ENCODE measurements at places on chromosomes 3 and 15.
A peak's percentile ranks its signal among the peaks of the same experiment; 100 is the strongest.

DNA sequence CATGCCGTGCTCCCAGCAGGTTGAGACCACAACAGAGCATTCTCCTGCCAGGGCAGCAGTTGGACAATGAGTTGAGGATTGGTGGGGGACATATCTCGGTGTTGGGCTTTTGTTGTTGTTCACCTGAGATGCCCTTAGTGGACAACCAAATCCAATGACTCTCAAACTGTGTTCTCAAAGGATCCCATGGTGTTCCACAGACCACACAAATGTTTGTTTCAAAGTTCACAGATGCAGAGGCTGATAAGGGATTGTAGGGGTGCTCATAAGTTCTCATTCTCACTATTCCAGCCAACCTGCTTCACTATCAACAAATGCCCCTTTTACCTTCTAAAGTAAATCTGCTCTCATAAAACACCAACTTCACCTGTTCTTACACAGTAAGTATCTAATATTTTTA lies 159.9 kb downstream of the OSBPL10 start:
- no peak for DNase-seq

DNA sequence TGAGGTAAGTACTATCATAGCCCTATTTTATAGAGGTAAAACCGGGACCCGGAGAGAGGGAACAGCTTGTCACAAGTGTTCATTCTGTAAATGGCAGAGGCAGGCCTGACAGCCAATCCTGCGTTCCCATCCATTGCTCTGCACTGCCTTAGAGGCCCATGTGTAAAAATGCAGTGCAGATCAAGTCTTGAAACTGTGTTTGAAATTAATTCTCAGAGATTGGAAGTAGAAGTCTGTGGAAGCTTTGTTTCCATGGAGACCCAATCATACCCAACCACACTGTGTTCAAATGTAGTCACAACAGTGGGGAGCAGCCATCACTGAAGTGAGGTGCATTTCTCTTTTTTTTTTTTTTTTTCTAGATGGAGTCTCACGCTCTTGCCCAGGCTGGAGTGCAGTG lies 13.1 kb upstream of the DNASE1L3 start:
- no peak for DNase-seq

- no peak for DNase-seq
Measured at GRCh38 chr15:40894681-40895448, 615 bp downstream of the VPS18 start.

GRCh38 chr3:196837819-196838420 lies 29.8 kb upstream of the SENP5 start:
- peak; percentile 3 for DNase-seq

GRCh38 chr15:101038327-101039003 lies 119.3 kb downstream of the LRRK1 start:
- no peak for DNase-seq

- no peak for DNase-seq
Measured at GRCh38 chr3:66095295-66096001, 56.7 kb upstream of the MAGI1 start.

GRCh38 chr15:49467746-49468480 lies 44.9 kb downstream of the FGF7 start:
- no peak for DNase-seq

DNA sequence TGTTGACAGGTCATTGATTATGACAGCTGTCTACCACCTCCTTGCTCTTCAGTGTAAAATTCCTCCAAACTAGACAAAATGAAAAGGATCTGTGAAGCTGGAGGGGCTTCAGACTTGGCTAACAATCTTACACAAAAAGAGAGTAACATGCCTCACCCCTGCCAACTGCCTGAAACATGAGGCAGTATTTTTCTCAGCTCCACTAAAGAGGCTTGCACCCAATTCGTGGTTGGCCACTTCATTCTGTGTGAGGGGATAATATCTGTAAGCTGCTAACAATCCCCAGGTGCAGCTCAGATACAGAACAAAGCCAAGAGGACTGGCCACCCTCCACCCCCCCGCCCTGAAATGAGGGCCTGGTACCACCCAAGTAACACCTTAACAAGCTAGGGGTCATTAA lies 2.8 kb downstream of the MB21D2 start:
- no peak for DNase-seq

DNA sequence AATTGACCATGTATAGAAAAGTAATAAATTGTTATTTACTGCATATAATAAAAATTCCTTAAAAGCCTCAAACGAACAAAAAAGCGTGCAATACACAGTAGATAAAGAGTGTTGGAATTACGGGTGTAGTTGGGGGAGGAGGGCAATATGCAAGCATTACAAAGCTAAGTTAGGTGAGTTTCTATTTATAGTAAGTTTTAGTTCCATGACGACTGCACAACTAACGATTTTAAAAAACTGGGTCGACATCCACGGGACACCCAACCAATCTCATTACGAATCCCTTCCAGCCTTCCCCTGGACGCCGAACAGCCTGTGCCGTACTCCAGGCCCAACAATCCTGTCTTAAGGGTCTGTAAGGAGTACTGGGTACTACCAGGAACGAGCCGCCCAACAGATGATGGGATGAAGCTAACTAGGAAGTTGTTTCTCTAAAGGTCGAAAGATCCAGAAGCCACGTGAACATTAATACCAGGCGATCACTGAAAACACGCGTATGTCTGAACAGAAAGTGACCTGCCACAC lies 677 bp downstream of the POLQ start:
- DNase-seq = no peak

GRCh38 chr3:21877214-21877754 lies 126.3 kb upstream of the ZNF385D start:
- no peak for DNase-seq

GRCh38 chr3:33091746-33092145 lies 5.2 kb downstream of the GLB1 start:
- no peak for DNase-seq

- no peak for DNase-seq
Measured at GRCh38 chr15:29570948-29571791, 251.1 kb downstream of the TJP1 start.

- DNase-seq = no peak
Measured at GRCh38 chr3:71269906-71270305, 313.6 kb downstream of the FOXP1 start.

DNA sequence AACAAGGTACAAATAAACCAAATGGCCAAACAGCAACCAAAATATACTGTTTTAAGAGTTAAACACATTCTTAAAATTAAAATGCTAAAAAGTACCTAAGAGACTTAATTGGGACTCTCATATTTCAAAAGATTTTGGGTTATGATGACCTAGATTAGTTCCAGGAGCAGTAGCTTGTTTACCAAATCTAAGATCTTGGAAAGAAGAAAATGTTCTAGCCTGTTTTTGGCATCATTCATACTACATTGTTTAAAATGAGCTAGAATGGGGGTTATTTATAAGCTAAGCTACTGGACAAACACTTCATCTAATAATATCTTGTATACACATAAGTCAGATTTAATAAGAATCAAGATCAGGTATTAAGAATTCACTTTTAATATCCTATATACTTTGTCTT lies 22.8 kb downstream of the ATOSA start:
- DNase-seq = no peak

- DNase-seq = no peak
Measured at GRCh38 chr3:27281671-27282150, 87.5 kb downstream of the NEK10 start.

DNA sequence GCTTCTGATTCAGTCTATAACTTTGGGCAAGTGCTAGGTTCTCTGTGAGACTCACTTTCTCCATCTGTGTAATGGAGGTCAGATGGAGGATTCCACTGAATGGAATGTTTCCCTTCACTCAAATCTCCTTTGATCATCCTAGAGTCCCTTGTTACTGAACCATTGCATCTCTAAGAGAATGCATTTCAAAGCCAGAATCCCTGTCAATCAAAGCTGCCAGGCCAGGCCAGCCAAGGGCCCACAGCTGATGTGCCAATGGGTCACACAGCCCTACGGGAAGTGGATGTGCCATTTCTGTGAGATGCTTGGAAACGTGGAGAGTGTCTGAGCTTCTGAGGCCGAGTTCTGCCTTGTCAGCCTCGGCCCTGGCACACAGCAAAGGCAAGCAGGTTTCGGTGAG lies 32.4 kb downstream of the SCN5A start:
- no peak for DNase-seq

GRCh38 chr3:45309876-45310275 lies 78.5 kb upstream of the LARS2 start:
- no peak for DNase-seq

GRCh38 chr15:76844096-76844495 lies 61.0 kb downstream of the SCAPER start:
- DNase-seq = no peak

GRCh38 chr15:49094923-49095322 lies 48.7 kb upstream of the SECISBP2L start:
- no peak for DNase-seq

DNA sequence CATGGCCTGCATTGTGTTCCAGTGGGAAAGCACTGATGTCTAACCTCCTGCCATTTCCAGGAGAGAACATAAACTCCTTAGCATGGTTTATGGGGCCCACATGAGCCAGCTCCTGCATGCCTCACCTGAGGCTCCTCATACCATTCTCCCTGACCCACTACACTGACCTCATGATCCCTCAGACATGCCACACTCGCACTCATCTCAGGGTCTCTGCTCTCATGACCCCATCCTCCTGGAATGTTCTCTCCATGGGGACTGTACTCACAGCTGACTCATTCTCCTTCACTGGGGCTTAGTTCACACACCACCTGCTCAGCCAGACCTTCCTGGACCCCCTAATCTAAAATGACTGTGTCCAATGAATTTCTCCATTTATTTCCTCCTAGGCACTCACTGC lies 4.0 kb upstream of the LMCD1 start:
- DNase-seq = no peak

DNA sequence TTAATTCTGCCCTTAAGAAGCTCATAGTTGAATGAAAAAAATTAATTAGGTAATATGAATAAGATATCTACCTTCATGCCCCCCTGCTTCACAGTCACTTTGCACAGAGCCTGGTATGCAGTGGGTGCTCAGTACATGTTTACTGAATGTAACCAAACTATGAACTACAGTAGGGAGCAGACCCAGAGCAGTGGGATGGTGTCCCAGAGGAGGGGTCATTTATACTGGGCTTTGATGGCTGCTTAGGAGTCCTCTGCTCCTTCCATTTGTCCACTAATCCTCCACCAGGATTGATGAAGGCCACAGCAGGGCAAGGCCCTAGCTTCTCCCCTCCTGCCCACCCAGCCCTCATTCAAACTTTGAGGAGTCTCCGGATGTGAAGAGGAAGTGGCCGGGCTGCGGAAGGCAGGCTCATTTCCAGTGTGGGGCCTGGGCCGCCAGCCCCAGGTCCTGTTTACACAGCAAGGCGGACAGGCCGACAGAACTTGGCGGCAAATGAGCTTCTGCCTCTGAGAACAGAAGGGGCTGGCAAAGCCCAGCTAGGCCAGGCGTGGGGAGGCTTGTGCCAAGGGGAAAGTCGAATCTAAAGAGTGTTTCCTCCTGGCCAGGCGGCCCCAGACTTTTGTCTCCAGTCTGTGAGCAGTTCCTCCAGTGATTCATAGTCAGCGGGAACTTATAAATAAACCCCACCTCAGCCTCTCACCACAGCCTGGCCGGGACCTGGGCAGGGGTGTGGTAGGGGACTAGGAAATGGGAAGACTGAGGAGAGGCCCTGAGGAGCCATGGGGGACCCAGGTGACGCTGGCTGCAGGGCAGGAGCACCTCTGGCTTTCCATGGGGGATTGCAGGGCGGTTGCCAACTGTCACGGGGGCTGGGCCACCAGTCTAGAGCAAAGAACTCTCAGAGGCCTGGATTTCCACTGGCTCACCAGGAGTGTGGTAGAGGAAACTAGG lies 51.6 kb upstream of the LCTL start:
- DNase-seq = no peak

- no peak for DNase-seq
Measured at GRCh38 chr3:142588703-142589102, 7.5 kb upstream of the PLS1 start.

GRCh38 chr3:69951616-69952015 lies 47.9 kb upstream of the SAMMSON start:
- DNase-seq = no peak

GRCh38 chr3:195549931-195550519 lies 6.9 kb upstream of the PPP1R2 start:
- no peak for DNase-seq

- no peak for DNase-seq
Measured at GRCh38 chr3:132871956-132872355, 149.7 kb upstream of the NPHP3 start.

DNA sequence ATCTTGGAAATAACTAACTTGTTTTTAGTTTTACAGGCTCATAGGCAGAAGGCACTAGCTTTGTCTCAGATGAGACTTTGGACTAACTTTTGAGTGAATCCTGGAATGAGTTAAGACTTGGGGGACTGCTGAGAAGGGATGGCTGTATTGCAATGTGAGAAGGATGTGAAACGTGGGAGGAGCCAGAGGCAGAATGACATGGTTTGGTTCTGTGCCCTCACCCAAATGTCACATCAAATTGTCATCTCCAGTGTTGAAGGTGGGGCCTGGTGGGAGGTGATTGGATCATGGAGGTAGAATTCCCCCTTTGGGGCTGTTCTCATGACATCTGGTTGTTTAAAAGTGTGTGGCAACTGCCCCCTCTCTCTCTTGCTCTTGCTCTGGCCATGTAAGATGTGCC lies 28.8 kb upstream of the CCDC50 start:
- DNase-seq = no peak

GRCh38 chr3:29143151-29143550 lies 137.7 kb upstream of the RBMS3 start:
- no peak for DNase-seq

GRCh38 chr3:148158210-148158609 lies 539.5 kb upstream of the AGTR1 start:
- DNase-seq = no peak

DNA sequence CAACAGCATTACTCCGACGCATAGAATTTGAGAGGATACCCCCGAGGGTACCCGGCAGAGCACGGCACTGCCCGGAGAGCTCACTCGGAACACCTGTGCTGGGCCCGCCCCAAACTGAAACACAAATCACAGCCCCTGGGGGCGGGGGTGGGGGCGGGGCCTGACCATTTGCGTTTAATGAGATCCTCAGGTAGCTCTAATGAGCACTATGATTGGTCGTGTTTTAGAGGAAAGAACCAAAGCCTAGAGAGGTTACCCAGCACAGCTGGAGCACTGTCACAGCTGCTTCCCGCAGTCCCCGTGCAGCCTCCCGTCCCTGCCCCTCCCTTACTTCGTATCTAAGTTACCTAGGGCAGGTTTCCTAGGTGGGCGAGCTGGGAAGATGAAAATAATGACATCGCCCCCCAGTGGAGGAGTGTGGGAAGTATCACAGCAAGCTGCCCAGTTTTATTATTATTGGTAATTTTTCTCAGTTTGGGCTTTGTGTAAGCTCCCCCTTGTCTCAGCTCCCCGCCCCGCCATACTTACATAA lies 187.1 kb downstream of the PDE8A start:
- DNase-seq = no peak

All from NCI-H187 treated with DMSO at 0.1 percent for 48 hours (cell line).